Mesendoderm (in vitro differentiated cells): ENCODE measurements at places on chromosomes 16 and 17.
A peak's percentile ranks its signal among the peaks of the same experiment; 100 is the strongest.

DNA sequence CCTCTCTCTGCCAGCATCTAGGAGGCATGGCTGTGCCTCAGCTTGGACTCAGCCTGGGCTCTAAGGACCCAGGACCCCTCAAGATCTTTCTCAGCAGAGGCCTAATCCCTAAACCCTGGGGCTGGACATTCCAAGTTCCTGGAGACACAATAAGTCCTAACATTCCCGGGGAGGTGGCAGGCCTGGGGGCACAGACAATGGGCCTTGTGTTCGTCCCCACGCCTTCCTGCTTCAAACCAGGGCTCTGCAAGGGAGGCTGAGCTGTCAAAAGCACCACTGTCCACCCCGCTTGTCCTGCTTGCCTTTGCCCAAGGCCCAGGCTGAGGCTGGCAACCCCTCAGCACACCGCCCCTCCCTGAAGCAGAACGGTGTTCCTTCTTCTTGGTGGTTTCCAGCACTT, 13.7 kb downstream of the SDK2 start:
- no peak overlapping the region for H3K27ac ChIP-seq
- DNase-seq: peak; percentile 74
- H3K4me3 ChIP-seq: no peak overlapping the region

DNA sequence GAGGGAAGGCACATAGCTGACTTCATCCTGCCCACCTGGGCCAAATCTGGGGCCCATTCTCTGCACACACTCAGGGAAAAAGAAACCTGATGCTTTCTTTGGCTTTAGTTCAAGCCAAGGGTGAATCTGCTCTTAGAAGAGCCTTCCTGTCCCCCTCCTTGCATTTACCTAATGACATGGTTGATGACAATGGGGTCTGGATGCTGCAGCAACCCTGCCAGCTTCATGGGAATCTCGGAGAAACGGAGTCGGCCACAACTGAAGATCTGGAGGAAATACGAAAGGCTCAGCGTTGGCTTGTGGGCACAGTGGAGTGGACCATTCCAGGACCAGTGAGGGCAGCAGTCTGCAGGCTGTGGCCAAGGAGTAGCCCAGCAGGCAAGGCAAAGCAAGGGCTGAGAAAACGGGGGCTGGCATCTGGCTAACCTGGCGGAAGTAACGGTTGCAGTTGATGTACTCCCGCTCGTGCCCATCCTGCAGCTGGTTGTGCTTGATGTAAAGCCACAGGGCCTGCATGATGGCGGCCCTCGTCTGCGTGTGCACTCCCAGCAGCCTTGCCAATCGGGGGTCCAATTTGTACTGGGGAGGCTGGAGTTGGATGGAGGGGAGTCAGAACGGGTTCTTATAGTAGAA, 6.4 kb upstream of the FTSJ3 start:
- H3K36me3 ChIP-seq: peaks cover 23% of the 10 kb centered on the region
- no peaks in the 10 kb centered on the region for H3K27me3 ChIP-seq
- H3K4me3 ChIP-seq: no peak overlapping the region
- no peak overlapping the region for H3K27ac ChIP-seq
- peaks cover 4% of the 10 kb centered on the region for H3K4me1 ChIP-seq
- no peak for DNase-seq

GRCh38 chr17:32917842-32918241, 10.1 kb upstream of the TMEM98 start:
- DNase-seq: no peak
- no peak overlapping the region for H3K27ac ChIP-seq
- no peaks in the 10 kb centered on the region for H3K36me3 ChIP-seq
- H3K4me3 ChIP-seq: no peak overlapping the region

GRCh38 chr17:38457577-38458371, 29.5 kb downstream of the ARHGAP23 start:
- H3K4me1 ChIP-seq: peaks cover 21% of the 10 kb centered on the region
- H3K27ac ChIP-seq: no peak overlapping the region
- no peak overlapping the region for H3K4me3 ChIP-seq
- no peaks in the 10 kb centered on the region for H3K36me3 ChIP-seq
- H3K27me3 ChIP-seq: no peaks in the 10 kb centered on the region

- H3K27ac ChIP-seq: no peak overlapping the region
- H3K36me3 ChIP-seq: no peaks in the 10 kb centered on the region
- H3K4me1 ChIP-seq: no peaks in the 10 kb centered on the region
- no peak for DNase-seq
- no peaks in the 10 kb centered on the region for H3K27me3 ChIP-seq
- no peak overlapping the region for H3K4me3 ChIP-seq
Observed at GRCh38 chr16:84461029-84461412, 43.4 kb downstream of the MEAK7 start.

DNA sequence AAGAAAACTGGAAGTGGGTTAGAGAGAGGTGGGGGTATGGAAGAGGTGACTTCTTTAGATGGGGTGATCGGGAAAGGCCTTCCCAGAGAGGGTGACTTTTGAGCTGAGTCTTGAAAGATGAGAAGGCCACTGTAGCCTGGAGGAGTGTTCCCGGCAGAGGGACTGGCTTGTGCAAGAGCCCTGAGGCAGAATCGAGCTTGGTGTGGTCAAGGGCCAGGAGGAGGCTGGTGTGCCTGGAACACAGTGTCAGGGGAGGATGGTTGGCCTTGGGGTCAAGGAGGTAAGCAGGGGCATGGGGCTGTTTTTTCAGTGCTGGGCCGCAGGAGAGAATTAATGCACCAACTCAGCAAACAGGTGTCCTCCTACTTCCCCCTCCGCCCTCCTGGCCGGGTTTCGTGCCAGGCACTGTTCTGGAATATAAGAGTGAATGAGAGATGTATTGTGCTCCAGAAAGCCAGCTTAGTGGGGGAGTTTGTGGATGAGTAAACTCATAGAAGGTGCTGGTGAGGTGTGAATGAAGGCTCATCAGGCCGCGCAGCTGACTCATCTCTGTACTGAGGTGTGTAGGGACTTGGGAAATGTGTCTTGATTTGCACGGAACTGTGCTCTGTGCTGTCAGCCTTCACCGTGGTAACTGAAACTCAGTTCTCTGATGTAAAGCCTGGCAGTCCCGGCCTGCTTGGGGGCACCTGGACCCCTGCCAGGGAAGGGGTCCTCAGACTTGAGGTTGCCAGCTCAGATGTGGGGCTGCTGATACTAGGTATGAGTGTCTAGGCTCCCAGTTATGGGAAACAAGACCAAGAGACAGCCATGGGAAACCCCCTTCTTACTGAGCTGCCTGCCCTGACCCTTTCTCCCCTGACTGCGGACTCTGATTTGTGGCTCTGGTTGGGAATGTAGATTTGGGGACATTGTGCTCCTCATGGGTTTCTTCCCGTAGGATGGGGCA, 15.3 kb downstream of the KSR1 start:
- no peak overlapping the region for H3K4me3 ChIP-seq
- H3K4me1 ChIP-seq: peaks cover 16% of the 10 kb centered on the region
- no peak for DNase-seq
- no peaks in the 10 kb centered on the region for H3K36me3 ChIP-seq
- H3K27me3 ChIP-seq: no peaks in the 10 kb centered on the region

- H3K4me1 ChIP-seq: no peaks in the 10 kb centered on the region
- no peaks in the 10 kb centered on the region for H3K27me3 ChIP-seq
- H3K4me3 ChIP-seq: no peak overlapping the region
- peaks cover 9% of the 10 kb centered on the region for H3K36me3 ChIP-seq
Observed at GRCh38 chr17:40399185-40399584, 18.5 kb downstream of the TOP2A start.
